Stimulated activated CD4-positive, alpha-beta T cell treated with anti-CD3 and anti-CD28 coated beads, Interleukin-1b, Interleukin-23, amount 100 ng/mL, for 1 hour (primary cell): ENCODE measurements at places on chromosomes 3 and 15.

DNA sequence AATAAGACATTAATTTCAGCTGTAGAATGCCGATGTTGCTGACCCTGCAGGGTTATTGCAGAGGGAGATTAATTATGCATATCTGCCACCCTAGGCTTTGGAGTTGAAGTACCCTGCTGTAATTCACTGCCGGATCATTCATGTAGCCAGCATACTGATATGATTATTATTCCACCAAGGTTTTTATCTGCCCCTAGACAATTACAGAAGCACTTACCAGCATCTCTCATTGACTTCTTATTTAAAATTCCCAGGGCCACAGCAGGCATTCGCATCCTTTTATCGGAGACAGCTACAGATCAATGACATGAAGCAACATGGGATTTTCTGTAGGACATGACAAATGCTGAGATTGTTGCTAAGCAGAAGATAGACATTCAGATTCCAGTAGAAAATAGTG is 31.3 kb downstream of the IL1RAP start:
- DNase-seq: no peak

DNA sequence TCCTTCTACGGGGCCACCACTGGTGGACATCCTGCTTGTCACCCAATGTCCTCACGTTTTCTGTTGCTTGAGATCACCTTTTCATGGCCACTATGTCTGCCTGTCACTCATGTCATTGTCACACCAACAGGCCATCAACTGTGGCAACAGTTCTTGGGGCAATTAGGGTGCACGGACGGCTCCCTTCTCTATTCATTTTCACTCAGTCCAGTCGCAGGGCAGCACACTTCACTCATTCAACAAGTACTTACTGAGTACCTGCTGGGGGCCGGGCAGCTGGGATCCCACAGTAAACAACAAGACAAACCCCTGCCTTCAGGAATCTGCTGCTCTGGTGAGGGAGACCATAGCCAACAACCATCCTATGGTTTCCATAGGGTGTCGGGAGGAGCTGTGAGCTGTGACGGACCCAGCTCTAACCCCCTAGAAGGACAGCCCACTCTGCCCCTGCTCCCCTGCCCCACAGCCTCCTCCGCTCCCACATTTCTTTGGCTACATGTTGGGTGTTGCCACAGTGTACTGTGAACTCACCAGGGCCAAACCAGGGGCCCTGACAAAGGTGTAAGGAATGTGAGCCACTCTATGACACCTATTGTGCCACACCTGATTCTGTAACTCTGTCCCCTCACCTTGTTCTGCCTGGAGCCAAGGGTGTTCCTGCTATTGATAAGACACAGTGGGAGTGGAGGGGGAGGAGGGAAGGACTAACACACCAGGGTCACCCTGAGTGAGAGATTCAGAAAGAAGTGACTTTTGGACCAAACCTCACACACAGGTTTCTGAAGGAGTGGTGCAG is 1.9 kb downstream of the VILL start:
- DNase-seq: no peak

GRCh38 chr15:88637436-88637835 is 1.4 kb upstream of the ISG20 start:
- DNase-seq: no peak

DNA sequence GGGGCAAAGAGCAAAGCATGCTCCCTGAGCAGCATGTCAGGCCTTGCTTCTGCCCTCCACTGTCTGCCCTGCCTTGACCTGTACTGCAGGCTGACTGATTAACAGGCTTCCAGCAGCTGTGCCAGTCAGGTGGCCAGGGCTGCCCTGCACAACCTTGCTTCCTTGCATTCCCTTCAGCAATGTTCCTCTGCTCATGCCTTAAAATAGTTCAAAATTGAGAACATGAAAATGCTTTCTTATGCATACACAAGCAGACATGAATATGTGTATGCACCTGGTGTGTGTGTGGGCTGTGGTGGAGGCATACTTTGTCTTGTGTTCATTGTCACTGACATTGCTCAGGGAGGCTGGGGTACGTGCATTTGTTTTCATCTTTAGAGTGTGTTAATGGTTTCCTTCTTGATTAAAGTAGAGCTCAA is 1.2 kb upstream of the SLC22A13 start:
- no peak for DNase-seq
